NCI-H1694 (cell line): ENCODE measurements at places on chromosomes 4 and X.

- DNase-seq = peak; percentile 12
Observed at GRCh38 chrX:57156397-57157049, 19.3 kb upstream of the SPIN2A start.

DNA sequence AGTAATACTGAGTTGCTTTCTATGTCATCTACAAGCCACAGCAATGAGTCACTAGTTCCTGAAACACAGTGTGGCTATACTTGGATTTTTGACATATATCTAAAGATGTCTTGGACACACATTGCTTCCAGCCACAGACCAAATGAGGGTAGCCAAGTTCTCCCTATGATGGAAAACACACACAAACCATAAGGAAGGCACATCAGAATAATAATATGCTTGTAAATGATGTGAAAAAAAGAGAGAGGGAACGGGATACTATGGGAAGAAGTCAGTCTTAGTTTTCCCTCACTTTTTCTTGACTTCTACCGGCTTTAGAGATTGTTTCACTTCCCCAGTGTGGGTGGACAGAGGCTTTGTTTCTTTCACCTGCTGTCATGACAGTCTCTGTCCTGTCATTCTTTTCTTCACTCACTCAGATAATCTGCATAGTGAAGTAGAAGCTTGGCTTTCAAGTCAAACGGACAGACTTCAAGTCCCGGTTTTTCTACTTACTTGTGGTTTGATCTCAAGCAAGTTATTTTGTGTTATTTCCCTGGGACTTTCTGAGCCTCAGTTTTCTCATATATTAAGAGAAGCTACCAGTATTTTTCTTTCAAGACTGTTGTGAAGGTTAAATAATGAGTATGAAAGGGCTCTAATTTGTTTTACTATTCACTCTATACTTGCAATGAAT lies 34.7 kb downstream of the P2RY10 start:
- no peak for DNase-seq

- no peak for DNase-seq
Observed at GRCh38 chr4:56671373-56671772, 9.7 kb downstream of the HOPX start.

DNA sequence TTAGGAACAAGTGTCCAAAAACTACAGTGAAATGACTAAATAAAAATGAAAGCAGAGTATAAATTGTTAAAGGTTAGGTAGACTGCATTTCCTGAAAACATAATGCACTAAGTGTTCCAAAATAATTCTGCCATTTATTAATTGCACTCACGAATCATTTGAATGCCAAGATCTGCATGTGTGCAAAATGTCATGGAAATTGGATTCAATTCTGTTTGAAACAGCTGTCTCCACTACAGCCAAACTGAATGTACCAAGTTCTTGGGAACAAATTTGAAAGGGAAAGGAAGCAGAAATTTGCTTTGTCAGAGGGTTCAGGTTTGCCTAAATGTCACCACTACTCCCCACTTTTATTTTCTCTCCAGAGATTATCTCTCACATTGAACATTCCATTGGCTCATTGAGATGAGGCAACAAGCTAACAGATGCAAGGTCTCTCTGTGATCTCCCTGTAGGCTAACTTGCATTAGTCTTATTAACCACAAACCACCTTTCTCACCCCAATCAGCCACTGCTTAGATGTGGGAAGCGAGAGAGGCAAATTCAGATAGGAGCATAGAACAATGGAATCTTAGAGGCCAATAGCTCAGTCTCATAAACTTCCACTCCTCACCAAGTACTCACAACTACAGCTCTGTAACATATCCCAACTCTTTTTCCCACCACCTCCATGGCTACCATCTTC lies 226.6 kb downstream of the KDR start:
- no peak for DNase-seq

GRCh38 chr4:89314291-89314690 lies 6.7 kb upstream of the GPRIN3 start:
- no peak for DNase-seq

GRCh38 chr4:169573889-169574288 lies 38.5 kb downstream of the NEK1 start:
- no peak for DNase-seq

DNA sequence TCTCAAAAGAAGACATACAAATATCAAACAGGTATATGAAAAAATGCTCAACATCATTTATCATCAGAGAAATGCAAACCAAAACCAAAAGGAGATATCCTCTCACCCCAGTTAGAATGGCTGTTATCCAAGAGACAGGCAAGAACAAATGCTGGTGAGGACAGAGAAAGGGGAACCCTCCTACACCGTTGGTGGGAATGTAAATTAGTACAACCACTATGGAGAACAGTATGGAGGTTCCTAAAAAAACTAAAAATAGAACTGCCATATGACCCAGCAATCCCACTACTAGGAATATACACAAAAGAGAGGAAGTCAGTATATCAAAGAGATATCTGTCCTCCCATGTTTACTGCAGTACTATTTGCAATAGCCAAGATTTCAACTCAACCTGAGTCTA lies 83.5 kb downstream of the CDS1 start:
- DNase-seq = no peak

- DNase-seq = no peak
Observed at GRCh38 chr4:139721789-139722188, 56.2 kb downstream of the MGST2 start.

DNA sequence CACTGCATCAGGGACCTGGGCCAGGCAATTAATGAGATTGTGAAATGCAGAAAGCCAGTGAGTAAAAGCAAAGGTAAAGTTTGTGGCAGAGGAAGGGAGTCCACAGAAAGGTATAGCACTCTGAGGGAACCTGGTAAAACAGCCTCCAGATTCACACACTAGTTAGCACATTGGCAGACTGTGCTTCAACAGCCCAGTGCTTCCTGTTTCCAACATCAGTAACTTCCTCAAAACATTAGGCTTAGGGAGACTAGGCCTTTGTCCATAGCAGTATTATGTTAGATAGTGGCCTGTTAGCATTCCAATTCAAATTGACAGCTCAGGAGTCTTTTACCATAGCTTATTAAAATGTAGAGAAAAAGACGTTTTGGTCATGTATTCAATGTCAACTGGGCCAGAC lies 582.6 kb upstream of the ACTRT1 start:
- DNase-seq = no peak

DNA sequence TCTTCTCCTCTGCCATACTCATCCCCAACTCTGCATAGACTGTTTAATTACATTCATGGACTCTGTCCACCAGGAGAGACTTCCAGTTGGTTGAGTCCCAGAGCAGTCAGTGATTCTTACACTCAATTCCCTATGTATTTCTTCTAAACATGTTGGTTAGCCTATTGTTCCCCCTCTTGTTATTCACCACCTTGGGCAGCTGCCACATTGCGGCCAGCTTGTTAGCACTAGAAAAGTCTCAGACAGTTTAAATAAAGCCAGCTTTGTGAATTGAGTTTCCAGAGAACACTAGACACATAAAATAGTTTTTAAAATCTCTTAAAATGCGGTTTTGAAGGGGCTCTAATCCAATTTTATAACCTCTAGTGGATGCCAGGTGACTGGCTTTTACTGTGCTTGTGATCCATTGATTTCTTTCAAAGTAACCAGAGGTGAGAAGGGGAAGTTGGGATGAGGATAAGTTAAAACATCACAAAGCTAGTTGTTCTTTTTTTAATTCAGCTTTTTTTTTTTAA lies 827.7 kb downstream of the FSTL5 start:
- DNase-seq = no peak
